ENCODE measurements at places on chromosomes 7 and 10.

DNA sequence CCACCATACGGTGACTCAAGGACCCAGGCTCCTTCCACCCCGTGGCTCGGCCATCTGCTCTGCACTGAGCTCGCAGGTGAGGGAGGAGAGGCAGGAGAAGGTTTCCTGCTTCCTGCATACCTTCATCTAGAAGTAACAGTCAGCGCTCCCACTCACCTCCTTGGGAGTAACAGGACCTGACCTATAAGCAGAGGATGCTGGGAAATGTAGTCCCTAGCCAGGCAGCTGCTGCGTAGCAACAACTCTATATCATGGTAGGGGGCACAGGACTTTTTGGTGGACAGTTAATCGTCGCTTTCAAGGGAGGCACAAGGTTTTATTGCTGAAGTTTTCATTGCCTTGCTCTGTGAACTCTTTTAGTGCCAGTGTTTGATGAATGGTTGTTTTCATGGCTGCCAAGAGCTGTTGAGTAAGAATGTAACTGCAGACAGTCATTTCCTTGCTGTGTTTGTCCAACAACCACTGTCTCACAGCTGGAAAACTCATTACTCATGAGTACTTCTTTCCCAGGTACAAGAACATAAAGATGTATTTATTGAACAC lies 10.2 kb upstream of the ZFYVE27 start:
- no peak for DNase-seq

DNA sequence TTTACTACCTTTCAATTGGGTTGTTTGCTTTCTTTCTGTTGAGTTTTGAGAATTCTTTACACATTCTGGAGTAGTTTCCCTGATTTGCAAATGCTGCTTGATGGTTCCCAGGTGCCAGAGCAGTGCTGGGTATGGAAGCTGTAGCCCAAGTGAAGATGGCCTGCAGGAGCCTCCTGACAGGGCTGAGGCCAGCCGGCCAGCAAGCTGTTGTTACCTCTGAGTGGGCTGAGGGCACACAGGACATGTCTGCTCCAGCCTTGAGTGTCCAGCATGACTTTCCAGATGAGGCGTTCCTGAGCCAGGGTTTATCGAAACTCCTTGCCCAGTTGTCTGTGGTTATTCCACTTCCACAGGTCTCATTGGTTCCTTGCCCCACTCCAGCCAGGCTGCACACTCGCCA lies 164.6 kb upstream of the TNS3 start:
- DNase-seq = no peak

GRCh38 chr7:44447874-44448425 lies 42.5 kb downstream of the NUDCD3 start:
- no peak for DNase-seq

GRCh38 chr10:127048630-127049029 lies 143.4 kb downstream of the DOCK1 start:
- DNase-seq = no peak

DNA sequence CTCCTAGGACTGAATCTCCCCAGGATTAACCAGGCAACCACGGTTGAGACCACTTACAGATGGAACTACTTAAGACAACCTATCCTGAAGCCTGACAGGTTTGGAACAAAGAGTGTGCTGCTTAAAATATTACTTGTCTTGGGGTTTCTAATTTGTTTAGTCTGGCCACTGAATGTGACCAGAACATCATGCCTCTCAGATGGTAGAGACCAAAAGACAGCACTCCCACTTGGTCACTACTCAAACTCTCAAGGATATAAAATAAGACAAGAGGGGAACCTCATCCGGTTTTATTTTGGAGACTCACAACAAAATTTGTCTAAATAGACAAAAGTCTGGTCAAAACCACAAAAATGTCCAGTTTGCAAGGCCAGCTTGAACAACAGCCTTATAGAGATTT lies 15.3 kb downstream of the MRPL32 start:
- no peak for DNase-seq

DNA sequence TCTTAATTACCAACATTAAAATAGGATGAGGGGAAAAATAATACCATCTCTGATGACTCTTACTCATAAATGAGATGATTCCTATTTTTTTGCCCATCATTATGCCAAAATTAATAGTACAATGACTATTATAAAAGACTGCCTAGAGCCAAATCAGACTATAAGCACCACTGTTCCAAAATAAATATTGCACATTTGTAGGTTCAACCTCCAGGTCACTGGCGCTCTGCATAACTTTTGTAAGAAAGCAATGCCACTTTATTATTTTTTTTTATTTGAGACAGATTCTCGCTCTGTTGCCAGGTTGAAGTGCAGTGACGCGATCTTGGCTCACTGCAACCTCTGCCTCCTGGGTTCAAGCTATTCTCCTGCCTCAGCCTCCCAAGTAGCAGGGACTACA lies 142.5 kb upstream of the SP8 start:
- DNase-seq = no peak

DNA sequence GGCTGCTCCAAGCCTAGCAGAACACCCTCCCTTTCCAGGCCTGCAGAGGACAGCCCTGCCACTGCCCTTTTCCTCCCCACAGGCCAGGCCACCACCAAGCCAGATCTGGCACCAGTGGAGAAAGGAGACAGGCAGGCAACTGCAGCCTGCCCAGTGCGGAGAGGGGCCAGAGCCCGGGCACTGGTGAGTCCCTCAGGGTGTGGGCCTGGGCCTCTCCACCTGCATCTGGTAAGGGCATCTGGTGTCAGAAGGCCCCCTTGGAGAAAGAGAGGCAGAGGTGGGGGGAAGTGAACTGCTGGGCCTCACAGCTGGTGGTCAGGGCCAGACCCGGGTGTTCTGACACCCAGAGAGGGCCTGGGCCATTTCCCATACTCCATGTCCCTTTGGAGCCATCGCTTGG lies 27.9 kb downstream of the ZNF783 start:
- DNase-seq = no peak

- no peak for DNase-seq
These were observed 41.1 kb upstream of the FIGNL1 start for GRCh38 chr7:50491209-50491608.

- no peak for DNase-seq
These were observed 547.8 kb upstream of the IGFBP3 start for GRCh38 chr7:46468753-46469356.

DNA sequence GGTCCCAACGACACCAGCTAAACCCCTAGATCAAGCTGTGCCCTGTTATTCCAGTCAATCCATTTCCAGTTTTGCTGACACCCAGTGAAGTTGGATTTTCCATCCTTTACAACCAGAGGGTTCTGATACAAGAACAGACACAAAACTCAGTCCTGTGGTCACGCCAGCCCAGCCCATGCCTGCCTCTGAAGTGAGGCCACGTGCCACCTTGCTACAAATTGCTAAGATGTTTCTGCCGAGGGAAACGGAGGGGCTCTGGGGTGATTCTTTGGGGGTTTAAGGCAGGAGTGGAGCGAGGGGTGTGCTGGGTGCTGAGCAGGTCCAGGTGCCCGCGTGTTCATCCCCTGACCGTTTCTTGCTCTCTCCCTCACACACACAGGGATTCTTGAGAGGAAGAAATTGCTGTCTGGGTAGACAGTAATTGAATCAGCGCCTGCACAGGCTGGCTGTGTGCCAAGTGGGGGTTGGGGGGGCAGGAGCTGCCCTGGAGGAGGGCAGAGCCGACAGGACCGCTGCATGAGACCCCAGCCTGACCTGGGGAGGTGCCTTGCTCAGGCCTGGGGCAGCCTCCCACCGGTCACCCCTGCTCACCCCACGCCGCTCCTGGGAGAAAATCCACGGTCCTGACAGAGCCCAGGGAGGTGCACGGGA lies 38.1 kb downstream of the ADAP1 start:
- no peak for DNase-seq

DNA sequence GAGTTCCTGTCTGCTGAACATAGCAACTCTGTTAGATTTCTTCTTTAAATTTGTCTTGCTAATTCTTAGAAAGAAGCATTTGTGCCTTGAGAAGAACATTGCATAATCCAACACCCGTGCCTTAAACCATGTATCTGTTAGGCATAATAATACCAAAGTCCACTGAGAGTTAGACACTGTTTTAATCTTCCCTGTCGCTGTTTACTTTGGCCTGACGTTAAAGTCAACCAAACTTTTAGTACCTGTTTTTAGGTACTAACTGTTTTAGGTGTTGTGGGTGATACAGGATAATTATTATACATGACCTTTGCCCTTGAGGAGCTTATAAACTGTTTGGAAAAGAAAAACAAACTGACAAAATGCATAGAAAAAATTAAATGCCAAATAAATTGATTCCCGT lies 43.6 kb downstream of the KLHDC10 start:
- DNase-seq = no peak

GRCh38 chr7:31775556-31775955 lies 88.5 kb downstream of the PPP1R17 start:
- DNase-seq = no peak

DNA sequence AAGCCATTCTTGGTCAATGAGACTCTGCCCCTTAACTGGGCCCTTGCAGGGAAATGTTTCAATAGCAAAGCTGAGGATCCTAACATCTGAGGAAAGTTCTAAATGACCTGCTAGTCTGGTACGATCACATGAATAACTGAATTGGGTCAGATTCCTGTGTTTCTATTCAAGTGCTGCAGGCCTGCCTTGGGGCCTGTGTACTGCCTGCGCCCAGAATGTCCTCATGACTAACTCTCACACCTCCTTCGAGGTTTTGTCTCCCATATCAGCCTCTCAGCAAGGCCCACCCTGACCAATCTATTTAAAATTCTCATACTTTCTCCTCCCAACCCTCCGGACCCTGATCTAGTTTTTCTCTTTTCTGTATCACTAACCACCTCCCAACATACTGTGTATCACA lies 4.4 kb downstream of the JAZF1 start:
- DNase-seq = no peak

DNA sequence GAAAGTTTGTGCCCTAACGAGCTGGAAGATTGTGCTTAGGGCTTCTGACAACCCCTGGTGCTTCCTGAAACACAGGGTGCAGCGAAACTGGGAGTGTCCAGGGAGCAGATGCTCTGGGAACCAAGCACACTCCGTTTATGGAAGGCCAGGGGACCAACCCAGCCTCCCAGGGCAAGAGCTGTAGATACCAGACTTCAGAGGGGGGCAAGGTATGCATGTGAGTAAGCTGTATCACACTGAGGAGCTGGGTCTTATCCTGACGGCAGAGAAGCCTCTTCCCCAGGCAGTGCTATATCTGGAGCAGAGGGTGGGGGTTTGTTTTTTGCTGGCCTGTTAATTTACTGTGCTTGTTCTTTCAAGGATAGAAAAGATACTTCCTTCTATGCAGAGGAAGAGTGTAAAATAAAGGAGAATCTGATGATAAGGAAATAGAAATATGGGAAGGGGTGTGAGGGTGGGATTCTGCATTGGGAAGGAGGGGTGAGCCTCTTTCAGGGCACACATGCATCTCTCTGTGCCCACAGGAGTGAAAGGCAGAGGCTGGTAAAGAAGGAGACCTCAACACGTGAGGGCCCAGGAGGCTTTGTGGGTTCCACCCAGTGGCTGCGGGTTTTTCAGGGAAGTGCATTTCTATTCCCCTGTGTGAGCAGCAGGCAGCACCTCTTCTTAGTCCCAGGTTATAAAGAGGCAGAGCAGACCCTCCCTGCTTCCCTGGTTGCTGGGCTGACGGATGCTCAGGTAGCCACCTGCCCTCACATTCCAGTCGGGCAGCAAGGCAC lies 314.1 kb downstream of the TCERG1L start:
- no peak for DNase-seq

- no peak for DNase-seq
These were observed 234.2 kb downstream of the CDK14 start for GRCh38 chr7:90830308-90830707.

- no peak for DNase-seq
These were observed 71.2 kb upstream of the AOAH start for GRCh38 chr7:36795451-36796021.

GRCh38 chr10:59774451-59774850 lies 21.2 kb upstream of the MRLN start:
- DNase-seq = no peak

DNA sequence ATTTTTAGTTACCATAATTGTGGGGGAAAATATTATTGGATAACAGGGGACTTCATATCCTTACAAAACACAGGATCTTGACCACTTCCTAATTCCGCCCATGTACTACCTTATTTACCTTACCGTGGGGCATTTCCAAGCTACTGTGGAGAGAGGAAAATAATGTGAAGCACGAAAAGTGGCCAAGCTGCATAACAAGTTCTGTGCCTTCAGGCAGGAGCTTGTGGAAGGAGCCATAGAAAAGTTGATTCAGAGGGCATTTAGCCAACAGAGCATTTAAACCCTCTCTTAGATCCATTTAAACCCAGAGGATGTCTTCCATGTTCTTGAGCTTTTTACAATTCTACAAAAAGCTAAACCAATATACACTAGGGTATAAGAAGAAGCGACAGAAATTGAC lies 41.6 kb downstream of the DNAJB9 start:
- no peak for DNase-seq

GRCh38 chr7:144776447-144776846 lies 59.4 kb downstream of the TPK1 start:
- DNase-seq = no peak

- DNase-seq = no peak
These were observed 51.1 kb downstream of the PRF1 start for GRCh38 chr10:70551466-70551865.

- DNase-seq = no peak
These were observed 236.3 kb upstream of the LRRN3 start for GRCh38 chr7:110854651-110855050.

DNA sequence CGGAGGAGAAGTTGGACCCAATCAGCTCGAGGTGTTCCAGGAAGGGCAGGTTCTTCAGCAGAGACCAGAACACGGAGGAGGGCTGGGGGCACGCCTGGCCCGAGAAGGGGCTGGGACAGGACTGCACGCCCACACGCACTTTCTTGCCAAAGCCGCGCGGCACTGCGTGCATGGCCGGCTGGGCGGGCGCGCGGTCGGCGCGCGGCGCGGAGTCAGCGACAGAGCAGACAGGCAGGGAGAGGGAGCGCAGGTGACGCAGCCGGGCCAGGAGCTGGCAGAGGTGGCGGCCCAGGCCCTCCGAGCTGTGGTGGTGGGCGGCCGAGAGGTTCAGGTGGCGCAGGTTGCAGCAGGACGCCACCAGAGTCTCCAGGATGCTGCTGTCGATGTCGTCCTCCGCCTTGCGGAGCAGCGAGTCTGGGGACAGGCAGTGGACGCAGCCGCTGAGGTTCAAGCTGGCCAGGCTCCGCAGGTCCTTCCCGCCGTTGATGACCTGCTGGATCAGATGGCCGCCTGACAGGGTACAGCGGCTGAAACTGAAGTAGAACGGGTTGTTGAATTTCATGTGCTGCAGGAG lies 77.2 kb upstream of the TNRC18 start:
- no peak for DNase-seq

DNA sequence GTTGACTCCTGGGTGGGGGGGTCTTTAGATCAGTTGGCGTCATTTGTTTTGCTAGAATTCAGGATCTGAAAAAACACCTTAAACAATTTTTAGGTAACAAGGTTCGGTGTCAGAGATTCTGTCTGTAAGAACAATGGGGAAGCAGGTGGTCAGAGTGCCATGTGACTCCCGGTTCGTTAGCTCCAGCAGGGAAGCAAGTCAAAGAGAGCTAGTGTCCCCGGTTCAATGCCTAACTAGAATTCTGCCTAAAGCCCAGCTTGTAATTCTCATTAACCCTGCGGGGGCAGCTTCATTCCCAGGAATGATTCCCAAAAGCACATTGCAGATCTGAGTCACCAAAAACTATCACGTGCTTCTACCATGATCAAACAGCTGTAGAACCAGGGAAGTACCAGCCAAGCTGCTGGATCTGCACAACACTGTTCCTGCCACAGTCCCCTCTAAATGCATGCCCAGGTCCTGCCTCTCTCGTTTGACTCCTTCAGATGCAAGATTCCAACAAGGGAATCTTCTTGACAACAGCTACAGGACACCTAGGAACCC lies 664.3 kb upstream of the CELF2 start:
- no peak for DNase-seq
